SJSA1 (cell line): ENCODE measurements at places on chromosomes 2 and 18.

- no peak for DNase-seq
Measured at GRCh38 chr2:67930156-67930555, 132.6 kb downstream of the C1D start.

DNA sequence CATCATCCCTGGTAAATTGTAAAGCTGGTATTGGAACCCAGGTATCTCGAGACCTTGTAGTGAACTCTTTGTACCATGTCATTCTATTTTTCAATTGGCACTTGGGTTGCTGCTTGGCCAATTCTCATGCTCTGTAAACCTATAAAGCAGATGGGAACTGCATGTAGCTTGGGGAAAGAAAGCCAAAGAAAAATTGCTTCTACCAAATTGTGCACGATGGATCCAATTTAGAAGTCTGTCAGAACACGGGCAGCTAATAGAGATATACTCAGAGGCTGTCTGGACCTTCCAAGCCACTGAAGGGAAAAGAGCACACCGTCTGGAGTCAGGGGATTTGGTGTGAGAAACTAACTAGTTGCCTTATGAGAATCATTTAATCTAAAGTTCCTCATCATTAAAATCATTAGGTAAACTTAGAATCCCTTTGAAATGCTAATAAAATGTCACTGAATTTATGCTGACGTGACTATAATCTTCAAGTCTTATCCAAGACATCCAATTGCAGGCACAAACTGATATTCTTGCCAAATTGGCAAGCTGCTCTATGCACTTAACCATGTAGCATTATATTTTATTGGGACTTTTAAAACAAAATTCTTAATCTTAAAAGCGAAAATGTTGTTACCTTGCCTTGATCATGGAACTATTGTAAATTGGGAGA, 206.8 kb downstream of the DCC start:
- DNase-seq, result no peak

- DNase-seq, result peak; percentile 44
Measured at GRCh38 chr2:3626812-3627499, 31.0 kb upstream of the ALLC start.

GRCh38 chr2:144415386-144415785, 104.5 kb downstream of the ZEB2 start:
- DNase-seq, result no peak

GRCh38 chr2:202608142-202608852, 26.5 kb upstream of the FAM117B start:
- no peak for DNase-seq

GRCh38 chr2:23559561-23560239, 174.7 kb downstream of the KLHL29 start:
- DNase-seq, result no peak

- no peak for DNase-seq
Measured at GRCh38 chr2:341017-341542, 53.2 kb upstream of the ALKAL2 start.

DNA sequence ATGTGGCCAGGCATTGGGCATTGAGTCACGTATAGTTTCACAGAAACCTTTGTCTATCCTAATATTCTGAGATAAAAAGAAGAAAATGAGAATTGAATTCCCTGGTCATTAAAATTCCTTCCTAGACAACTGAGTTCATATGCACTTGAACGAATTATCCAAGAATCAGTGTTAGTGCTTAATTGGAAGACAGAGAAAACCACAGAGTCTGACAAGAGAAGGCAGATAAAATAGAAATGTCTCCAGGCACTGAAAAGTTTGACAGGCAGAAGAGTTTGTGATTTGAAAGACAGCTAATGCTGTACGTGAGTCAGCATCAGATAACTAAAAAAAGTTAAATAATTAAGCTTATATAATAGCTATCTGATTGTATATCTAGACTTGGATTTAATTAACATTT, 47.7 kb upstream of the TRIB2 start:
- DNase-seq, result no peak
